ENCODE measurements at places on chromosomes 2 and 18.

DNA sequence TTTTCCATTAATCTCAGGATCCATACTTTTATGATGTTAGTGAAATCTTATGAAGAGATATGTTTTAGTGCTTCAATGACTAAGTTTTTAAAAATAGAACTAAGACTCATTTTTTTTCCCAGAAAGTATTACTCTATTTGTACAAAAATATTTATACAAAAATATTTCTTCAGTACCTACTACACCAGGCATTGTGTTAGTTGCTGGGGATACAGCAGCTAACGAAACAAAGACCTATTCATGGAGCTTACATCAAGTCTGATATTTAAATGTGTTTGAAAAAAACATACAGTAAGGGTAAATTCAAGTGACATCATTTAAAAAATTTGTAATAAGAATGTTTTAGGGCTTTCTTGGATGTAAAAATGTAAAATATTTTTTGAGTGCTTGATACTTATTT, 11.6 kb downstream of the VAPA start:
- no peak for DNase-seq

DNA sequence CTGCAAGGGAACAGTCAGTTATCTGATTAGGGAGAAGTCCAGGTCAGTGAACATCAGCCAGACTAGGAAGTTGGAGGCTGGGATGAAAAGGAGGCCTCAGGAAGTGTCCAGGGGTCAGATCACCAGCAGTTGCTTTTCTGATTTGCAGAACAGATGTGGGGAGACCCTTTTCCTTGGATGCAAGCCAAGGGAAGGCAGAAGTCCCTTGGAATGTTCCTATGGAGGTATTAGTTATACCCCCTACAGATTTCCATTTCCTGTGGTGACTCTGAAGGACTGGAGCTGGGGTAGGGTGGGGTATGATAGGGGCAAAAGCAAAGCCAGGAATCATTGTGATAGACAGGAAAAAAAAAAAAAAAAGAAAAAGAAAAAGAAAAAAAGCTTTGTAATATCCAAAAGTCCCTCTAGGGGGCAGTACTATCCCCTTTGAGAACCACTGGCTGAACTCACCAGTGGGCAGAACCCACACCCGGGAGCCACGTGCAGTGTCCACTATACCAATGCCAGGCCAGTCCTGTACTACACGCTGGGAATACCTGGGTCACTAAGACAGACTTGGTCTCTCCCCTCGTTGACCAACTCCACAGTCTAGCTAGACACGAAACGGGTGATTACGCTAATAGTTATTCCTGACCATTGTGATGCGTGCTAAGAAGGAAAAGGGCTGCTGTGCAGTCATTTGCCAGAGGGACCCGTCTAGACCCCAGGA, 7.4 kb downstream of the DYSF start:
- no peak for DNase-seq

- DNase-seq, result no peak
Measured at GRCh38 chr2:218710334-218710686, 325 bp upstream of the TTLL4 start.

GRCh38 chr2:233079473-233079877, 19.3 kb downstream of the INPP5D start:
- no peak for DNase-seq

GRCh38 chr2:180730976-180731375, 249.4 kb upstream of the UBE2E3 start:
- no peak for DNase-seq

DNA sequence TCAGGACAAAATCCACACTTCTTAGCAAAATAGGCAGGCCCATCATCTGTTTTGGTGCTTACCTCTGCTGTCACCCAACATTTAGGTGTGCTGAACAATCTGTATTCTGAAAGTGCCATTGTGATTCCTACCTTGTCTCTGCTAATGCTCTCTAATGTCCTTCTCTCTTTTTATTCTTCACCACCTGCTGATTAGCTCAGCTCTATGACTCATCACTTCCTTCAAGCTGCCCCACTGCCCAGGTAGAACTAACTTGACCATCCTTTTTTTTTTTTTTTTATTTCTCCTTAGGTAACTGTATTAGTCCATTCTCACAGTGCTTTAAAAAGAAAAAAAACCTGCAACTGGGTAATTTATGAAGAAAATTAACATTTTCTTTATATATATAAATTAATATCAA, 478.7 kb upstream of the POU3F3 start:
- DNase-seq, result no peak

GRCh38 chr2:102053096-102053495, 61.3 kb downstream of the IL1R2 start:
- DNase-seq, result no peak

DNA sequence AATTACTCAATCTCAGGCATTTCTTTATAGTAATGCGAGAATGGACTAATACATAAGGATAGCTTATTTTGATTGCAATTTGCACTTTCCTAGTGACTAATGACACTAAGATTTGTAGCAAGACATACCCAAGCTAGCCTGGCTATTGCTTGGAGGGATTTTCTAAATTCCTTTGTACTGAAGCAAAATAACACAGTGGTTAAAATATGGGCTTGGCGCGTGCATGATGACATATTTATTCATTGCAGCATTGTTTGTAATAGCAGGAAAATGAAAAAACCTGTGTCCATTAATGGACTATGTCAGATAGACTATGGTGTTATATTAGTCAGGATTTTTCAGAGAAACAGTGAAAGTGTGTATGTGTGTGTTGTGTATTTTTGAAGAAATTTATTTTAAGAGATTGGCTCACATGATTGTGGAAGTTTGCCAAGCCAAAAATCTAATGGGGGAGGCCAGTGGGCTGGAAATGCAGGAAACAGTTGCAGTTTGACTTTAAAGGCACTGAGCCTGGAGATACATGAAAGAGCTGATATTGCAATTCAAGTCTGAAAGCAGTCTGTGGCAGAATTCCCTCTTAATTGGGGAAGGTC, 16.7 kb upstream of the LAPTM4A start:
- peak; percentile 90 for DNase-seq

- DNase-seq, result no peak
Measured at GRCh38 chr2:196849895-196850294, 40.7 kb upstream of the C2orf66 start.

DNA sequence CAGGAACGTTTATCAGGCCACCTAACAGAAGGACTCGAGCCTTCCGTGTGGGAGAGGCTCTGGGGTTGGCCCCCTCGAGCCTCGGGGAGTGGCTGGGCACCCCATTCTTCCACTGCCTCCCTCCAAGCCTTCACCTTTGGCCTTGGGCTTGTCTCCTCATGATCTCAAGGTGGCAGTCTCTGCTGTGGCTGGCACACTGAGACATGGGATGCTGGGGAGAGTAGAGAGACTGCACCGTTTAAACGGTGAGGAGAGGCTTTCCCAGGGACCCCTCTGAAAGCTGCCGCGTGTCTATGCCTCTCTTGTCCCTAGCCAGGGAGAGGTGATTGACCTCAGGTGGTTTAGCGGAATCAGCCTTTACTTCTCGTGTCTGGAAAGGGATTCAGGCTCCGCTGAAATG, 71.0 kb downstream of the DCDC2C start:
- no peak for DNase-seq

DNA sequence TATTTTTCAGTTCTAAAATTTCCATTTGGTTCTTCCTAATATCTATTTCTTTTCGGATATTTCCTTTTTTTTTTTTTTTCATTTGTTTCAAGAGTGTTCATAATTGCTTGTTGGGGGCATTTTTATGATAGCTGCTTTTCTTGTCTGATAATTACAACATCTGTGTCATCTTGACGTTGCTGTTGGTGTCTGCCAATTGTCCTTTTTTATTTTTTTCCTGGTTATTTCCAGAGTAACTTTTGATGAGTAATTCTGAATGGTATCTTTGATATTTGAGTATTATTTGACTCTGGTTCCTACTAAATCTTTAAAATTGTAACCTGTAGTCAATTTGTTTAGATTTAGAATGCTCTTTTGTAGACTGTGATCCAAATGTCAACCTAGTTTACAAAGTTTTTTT, 51.3 kb upstream of the CHRNA1 start:
- DNase-seq, result no peak

GRCh38 chr18:48399303-48400075, 9.7 kb downstream of the ZBTB7C start:
- no peak for DNase-seq

DNA sequence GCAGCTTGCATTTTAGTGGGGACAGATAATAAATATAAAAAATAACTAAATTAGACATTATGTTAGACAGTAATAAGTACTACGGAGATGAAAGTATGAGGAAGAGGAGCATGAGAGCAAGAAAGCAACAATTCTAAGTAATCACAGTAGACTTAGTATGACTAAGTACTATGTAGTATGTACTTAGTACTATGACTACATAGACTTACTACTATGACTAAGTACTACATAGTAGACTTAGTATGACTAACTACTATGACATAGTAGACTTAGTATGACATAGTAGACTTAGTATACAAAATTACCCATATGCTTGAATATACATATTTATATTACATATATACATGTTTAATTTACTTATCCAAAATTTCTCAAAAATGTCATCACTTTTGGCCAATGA, 29.3 kb downstream of the CDH20 start:
- no peak for DNase-seq

- DNase-seq, result no peak
Measured at GRCh38 chr2:916935-917334, 33.7 kb upstream of the SNTG2 start.

DNA sequence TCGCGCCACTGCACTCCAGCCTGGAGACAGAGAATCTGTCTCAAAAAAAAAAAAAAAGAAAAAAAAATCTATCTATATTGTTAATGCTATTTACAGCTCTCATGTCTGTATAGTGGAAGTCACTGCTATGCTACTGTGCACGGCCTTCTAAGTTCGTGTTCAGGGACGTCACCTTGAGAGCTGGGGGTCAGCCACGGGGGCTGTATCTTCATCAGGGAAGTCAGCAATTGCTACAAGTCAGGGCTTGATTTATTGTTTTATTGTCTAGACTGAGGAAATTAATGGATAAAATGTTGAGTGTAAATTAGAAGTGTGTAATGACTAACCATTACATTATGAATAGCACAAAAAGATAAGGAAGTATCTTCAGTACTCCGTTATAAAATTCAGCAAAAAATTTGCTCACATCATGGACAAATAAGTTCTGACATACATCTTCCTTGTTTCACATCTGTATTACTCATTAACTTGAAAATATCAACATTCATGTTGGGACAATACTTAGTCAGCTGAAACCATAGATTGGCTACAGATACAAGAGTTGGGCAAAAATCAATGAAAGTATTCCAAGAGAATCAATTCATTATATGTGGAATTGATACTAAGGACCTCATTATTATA, 136.6 kb upstream of the SEC11C start:
- DNase-seq, result no peak

GRCh38 chr2:98936353-98937351, 627 bp upstream of the CRACDL start:
- DNase-seq, result no peak

DNA sequence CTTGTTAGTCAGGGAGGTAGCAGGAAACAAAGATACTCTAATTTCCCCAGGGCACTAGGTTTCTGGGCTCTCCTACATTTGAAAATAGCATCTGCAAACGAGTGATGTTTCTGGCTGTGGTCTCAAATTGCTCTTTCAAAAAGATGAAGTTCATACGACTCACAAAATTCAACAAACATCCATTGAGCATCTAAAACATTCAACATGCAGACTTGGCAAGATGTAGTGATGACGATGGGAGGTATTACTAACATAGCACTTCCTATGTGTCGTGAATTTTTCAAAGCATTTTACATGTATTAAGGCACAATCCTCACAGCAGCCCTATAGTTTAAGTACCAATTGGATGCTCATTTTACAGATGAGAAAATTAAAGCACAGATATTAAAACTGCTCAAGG, 5.2 kb downstream of the CCBE1 start:
- no peak for DNase-seq

DNA sequence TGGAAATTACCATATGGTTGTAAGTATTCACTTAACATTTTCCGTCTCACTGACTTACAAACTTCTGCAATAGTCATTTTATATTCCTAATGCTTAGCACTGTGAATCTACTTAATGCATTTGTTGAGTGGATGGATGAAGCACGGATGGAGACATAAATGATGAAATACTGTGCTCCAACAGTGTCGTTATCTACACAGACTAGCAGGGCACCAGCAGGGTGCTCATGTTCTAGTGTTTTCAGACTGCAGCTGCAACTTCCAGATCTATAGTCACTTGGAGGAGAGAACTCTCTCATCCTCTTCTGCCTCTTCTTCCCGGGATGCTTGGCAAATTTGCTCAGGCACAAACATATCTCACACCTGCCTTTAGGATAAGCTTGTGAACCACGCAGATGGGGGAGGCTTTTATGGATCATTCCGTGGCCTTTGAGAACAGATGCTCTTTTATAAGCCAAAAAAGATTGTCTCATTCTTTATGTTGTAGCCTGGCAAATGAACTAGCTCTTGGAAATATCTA, 797.7 kb downstream of the MBD2 start:
- no peak for DNase-seq

- DNase-seq, result no peak
Measured at GRCh38 chr18:12497296-12497695, 89.6 kb downstream of the PRELID3A start.

- DNase-seq, result peak; percentile 42
Measured at GRCh38 chr2:27622921-27623384, 5.9 kb downstream of the CCDC121 start.

GRCh38 chr2:111919365-111919764, 21.0 kb downstream of the MERTK start:
- DNase-seq, result no peak

DNA sequence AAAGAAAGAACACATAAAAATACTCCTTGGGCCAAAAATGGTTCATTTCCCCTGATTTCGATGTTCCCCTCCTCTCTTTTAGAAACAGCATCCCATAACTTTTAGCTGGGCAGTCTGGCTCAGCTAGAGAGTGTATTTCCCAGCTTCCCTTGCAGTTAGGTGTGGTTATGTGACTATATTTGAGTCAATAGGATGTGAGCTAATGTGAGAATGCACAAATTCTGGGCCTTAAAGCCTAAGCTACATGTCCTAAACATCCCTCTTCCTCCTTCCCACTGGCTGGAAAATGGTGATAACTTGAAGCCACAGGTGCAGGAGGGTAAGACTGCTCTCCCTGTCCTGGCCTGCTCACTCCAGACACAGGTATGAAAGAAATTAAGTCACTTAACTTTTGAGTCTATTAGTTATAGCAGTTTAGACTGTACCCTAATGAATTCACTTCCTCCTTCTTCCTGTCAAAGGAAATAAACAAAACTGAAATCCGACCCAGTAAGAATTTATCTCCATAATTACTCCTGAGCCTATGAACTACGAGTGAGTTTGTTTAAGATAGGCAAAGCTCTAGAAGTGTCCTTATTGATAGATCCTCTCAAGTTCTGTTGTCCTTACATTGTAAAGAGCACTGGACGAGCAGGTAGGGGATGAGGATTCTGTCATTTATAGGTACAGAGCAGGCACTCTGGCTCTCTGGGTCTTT, 177.6 kb downstream of the MTX2 start:
- DNase-seq, result no peak
